ENCODE measurements at places on chromosomes 7 and 10.

- DNase-seq: no peak
Observed at GRCh38 chr7:149722356-149722957, 50.9 kb downstream of the ZNF467 start.

DNA sequence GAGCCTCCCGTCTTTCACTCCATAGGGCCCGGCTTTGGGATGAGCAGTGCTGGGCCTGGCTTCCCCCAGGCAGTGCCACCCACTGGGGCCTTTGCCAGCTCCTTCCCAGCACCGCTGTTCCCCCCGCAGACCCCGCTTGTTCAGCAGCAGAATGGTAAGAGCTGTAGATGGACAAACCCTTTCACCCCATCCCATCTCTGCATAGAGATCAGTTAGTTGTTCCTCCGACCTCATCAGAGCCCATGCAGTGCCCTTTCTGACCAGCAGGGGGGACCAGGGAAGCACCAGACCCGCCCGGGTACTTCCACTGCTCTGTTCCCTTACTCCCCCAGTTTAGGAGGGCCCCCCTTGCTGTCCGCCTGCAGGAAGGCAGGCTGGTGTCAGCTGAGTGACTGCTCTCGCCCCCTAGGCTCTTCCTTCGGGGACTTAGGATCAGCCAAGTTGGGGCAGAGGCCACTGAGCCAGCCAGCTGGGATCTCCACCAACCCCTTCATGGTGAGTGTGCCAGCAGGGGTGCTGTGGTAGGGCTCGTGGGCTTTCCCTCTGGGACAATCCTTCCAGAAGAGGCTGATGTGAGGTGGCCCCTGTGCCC, 9.8 kb downstream of the SAP25 start:
- peak; percentile 83 for DNase-seq

DNA sequence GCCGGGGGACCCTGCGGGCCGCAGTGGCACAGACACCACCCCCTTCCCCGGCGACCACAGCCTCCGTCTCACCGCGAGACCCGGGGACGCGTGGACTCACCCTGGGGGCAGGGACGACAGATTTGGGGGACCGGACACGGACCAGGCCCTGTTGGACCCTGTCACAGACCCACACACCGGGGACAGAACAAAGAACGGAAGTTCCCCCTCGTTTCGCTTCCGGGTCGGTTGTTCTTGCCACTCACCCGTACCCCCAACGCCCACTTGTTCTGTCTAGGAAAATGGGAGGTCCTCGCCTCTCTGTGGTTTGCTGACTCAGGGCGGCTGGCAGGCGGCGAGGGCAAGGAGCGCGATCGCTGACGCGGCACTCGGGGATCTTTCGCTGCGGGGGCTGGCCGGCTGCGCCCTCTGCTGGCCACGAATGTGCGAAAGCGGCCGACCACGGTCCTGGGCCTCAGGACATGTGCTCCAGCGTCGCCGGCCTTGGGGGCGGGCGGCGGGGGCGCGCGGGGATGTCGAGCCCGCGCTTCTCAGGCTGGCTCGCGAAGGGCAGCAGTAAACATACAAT, at the start of gene ZNF3:
Gene ZNF3 (minus strand): TSS at position 189 of the 568 bp plus-strand sequence. CDS start 4,366 bp downstream, outside the sequence.
- peak; percentile 100 for DNase-seq

DNA sequence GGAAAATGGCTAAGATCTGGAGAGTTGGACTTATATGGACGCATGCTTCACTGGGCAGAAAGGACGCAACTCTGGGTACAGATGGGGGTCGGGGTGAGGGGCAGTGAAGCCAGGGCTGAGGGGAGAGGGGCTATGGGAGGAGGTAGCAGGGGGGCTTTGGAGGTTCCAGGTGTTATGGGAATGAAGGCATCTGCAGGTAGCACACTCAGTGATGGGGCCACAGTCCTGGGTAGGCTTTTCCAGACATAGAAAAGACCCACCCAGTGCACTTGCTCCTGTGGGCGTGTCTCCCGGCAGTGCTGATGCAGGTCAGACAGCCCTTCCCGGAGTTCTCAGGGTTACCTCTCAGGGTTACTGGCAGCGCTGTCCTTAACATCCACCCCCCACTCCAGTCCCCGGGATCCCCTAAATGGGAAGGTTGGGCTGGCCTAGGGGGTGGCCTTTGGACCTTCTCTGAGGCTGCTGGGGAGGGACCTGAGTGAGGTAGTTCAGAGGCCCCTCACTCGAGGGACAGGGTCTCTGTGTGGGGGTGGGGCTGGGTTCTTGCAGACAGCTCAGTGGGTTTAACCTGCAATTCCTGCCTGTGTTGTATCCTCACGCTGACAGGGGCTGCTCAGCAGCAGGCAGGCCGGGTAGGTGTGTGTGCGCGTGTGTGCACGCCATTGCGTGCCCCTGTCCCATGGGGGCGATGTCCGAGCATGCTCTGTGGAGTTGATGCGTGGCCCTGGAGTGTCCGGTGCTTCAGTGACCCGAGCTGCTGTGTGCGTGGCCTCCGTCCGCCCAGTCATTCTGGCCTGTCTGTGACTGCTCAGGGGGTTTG, 6.2 kb downstream of the ZYX start:
- DNase-seq: no peak

DNA sequence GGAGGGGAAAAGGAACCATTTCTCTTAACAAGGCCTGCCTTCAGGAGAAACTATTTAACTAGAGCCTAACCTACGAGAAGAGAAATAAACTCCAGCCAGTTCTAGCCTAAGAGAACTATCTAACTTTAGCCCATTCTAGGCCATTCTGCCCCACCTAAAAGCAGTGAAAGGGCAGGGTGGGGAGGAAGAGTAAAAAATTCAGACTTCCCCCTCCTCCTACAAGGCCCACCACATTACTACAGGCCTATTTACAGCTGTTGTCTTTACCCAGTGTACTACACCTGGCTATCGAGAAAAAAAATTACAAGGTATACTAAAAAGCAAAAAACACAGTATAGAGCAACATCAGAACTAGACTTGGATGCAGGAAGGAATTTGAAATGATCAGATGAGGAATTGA, 93.0 kb downstream of the KMT2C start:
- no peak for DNase-seq

GRCh38 chr7:20407585-20408466, 77.1 kb downstream of the ITGB8 start:
- DNase-seq: no peak

DNA sequence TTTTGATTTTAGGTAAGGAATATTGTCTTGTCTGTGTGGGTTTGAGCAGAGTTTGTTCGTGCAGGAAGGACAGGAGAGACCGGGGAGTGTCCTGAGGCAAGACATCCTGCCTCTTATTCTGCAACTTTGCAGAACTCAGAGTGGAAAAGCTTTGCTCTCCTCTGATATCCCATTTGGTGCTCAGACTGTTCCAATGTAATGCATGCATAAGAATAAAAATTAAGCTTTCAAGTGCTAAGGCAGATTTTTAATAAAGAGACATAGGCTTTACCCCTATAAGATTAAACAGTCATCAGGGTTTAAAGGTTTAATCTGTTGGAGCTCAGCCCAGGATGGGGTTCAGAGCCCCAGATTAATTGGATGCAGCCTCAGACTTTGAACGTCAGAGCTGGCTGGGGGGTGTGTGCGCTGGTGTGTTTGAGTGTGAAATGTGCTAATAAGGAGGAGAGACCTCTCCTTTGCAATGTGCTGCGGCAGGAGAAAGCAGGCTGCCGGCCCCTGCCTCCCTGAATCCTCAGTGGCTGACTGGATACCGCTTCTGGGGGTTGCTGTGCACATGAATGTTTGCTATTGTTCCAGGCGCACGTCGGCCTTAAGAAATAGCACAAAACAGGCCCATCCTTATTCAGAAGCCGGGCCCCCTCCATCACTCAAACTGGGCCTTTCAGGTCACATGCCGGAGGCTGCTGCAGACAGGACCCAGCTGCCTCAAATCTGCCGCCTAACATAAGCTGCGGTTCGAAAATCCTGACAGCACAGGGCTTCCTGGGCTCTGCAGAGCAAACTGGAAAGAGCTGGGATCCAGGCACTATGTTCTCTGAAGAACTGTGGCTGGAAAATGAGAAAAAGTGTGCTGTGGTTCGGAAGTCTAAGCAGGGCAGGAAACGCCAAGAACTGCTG, 84.1 kb upstream of the PRR15 start:
- DNase-seq: no peak

Data from RPMI8226 (cell line).